Spinal cord (tissue), 10 donors: ENCODE measurements at places on chromosomes 3 and 15.

DNA sequence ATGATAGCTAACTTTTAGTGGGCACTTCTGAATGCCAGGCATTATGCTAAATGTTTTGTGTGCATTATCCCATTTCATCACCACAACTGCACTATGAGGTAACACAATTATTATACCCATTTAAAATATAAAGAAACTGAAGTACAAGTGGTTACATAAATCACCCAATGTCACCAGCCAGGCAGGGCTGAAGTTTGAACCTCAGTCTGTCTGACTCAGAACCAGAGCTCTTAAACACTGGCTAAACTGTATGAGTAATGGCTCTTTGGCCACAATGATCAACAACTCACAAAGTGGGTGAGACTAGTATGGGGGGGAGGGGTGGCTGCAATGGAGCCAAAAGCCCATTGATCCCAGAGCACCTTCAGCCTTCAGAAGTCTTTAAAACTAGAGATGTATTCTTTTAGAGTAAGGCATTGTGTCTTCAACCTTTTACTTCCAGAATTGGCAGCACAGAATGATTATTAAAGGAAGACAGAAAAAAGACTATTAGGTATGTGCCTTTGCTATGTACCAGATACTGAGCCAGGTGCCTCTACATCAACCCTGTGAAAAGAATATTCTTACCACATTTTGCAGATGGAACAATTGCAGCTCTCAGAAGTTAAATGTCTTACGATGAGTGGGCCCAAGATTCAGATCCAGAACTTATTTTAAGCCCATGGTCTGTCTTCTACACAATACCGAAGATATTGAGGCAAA lies 166.9 kb downstream of the UACA start:
- no peak for DNase-seq

DNA sequence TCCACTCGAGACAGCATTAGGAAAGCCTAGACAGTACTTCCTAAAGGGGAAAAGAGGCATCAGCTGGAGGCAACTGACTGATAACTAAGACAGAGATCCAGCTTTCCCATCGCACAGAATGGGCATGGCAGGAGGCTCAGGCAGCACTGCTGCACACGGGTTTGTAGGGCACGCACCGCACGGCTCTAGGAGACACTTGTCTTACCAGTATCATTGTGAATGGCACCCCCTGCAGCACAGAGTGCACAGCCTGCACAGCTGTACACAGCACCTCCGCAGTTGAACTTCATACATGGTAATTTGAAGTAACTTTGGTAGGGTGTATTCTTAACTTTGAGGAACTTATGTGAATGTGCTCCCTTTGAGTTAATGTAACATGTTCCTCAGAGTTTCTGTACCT lies 281.6 kb downstream of the PLCL2 start:
- no peak for DNase-seq

DNA sequence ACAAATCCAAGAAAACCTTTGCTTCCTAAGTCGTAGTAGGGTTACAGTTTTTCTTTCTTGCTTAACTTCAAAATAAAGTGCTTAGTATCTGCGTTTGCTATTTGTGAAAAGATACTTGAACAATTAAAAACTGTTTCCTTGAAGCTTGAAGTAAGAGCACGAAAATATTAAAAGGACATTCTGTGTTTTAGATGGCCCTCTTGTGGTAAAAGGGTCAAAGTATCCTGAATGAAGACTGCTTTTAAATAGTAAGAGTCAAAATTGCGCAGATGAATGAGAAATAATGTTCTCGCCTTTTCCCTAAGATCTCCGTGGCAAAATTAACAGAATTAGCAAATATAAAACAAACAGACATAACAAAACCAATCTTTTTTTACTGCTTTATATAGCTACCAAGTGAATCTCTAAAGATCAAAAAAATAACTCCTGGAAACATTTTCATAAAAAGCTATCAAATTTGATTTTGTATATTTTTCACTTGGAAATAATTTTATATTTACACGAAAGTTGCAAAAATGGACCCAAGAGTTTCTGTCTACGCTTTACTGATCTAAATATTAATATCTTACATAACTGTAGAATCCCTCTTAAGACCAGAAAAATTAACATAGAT lies 175.4 kb downstream of the MBNL1 start:
- DNase-seq, result peak; percentile 31

- no peak for DNase-seq
Observed at GRCh38 chr15:63040509-63040908, 2.0 kb upstream of the TPM1 start.

GRCh38 chr3:110767838-110768237 lies 303.8 kb upstream of the NECTIN3 start:
- no peak for DNase-seq

- DNase-seq, result no peak
Observed at GRCh38 chr3:77605865-77606264, 566.0 kb downstream of the ROBO2 start.

- no peak for DNase-seq
Observed at GRCh38 chr3:121796970-121797369, 37.9 kb downstream of the IQCB1 start.

DNA sequence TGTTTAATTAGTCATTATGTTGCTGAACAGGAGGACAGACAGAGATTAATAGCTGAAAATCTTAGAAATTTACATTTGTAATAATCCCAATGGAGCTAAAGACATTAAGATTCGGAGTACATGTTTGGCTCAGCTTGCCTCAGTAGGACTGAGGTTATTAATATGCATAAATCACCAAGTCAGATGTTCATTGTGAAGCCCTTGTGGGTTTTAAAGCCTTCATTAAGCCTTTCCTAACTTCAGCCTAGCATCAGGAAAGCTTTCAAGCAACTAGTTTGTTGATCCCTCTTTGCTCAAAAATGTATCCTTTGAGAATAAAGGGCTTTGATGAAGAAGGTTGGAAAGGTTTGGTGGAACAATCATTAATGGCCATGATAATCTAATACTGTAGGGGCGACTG lies 178.2 kb upstream of the CGNL1 start:
- no peak for DNase-seq

DNA sequence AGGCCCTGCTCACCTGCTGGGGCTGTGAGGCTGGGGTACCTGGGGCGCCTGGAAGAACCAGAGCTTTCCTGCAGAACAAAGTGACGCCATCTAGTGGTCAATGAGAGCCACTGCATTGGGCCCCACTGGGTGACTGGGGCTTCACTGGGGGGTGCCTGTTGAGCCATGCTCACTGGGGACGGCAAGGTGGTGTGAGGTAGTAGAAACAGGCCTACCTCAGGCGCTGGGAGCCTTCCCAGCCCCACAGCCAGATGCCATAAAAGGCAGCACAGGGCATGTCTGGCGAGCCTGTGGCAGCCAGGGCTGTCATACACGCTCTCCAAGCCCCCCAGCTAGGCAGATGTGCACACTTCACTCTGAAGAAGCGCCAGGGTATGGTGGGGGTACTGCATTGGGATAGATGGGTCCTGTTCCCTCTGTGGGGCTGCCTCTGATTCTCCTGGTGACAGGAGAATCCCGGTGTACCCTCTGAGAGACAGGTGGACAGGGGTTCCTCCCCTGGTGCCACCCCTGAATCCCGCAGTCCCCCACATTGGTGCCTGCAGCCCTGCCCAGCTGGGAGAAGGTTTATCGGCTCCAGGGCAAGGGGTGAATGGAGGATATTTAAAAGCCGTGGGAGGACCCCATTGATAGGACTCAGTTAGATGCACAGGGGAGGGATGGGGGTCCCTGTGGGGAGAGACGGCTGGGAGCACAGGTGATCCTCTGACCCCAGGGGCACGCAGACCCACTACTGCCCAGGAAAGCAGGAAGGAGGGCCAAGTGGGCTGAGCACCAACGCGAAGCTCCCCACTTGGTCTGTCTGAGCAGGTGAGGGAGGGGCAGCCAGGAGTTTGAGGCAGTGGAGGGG lies 178.8 kb downstream of the NSMCE3 start:
- DNase-seq, result no peak

DNA sequence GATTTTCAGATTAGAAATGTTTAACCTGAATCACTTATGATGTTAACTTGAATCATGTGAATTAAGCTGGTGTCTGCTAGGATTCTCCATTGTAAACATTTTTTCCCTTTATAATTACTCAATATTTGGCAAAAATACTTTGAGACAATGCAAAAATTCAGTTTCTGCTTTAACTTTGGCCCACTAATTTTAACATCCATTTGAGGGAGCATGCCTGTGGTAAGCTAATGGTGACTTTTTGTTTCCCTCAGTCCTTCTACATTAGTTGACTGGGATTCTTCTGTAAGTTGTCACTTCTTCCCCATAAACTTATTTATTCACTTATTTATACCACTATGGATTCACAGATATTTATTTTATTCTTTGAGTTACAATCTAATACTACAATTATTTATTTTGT lies 59.3 kb downstream of the PIK3R4 start:
- no peak for DNase-seq

DNA sequence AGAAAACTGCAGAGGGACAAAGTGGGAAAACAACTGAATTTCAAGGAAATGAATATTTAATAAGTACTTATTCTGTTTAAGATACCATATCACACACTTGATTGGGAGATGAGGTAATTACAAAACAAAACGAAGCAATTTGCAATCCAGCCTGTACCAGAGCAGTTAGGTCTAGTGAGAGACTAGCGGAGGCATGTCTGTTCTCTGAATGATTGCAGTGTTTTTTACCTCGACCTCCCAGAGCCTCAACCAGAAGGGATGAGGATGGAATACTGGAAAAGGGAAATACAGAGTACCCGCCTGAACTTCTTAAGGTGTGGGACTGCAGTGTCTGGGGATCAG lies 59.5 kb downstream of the PIK3CB start:
- DNase-seq, result no peak

DNA sequence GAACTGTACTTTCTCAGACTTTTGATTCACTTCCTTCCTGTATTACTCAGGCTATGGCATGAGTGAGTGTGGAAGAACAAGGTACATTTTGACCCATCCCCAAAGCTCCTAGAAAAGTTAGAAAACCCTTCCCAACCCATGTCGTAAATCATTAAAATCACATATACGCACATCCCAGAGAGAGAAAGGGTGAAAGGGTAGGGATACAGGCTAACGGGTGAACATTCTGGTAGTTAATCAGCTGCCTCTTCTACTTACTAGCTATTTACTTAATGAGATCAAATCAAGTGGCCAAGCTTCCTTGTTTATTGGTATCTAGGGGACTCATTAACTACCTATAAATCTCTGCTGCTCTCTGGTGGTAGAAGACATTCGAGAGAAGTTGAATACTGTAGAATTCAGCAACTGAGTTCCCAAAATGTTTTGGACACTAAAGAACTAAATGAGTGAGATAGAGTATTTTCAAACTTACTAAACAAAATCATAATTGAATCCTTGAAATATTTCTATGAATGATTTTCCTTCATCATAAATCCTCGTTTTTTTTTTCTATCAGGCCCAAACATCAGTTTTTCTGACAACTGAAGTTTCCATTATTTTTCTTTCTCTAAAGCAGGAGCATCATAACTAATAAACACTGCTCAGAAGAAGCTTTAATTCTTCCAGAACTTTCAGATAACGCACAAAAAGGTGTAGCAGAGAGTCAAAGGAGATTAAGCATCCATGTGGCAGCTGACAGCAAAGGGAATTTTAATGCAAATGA lies 124.2 kb downstream of the IMPG2 start:
- peak; percentile 11 for DNase-seq

- DNase-seq, result no peak
Observed at GRCh38 chr15:52438047-52438446, 90.6 kb downstream of the MYO5A start.

DNA sequence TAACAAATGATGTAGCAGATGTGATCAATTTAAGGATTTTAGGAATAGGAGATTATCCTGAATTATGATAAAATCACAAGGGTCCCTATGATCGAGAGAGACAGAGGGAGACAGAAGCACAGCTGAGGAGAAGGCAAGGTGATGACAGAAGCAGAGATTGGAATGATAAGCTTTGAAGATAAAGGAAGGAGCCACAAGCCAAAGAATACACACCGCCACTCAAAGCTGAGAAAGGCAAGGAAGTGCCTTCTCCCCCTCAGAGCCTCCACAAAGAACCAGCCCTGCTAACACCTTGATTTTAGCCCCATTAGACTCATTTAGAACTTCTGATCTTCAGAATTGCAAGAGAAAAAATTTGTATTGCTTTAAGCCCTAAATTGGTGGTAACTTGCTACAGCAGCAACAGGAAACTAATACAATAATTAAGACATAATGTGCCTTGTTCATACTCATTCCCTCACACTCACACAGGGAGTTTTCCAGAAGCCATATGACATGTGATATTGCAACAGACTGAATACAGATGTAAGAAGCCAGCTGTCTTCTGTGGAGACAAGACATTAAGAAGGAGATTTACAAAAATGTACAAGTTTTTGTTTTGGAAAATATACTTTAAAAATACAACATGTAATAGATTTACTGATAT lies 38.2 kb downstream of the TRANK1 start:
- DNase-seq, result no peak

- no peak for DNase-seq
Observed at GRCh38 chr3:51876186-51876585, 785 bp upstream of the IQCF5 start.

- DNase-seq, result no peak
Observed at GRCh38 chr3:183954875-183955274, 62.8 kb downstream of the ABCC5 start.

GRCh38 chr15:42191610-42192346 lies 16.3 kb downstream of the VPS39 start:
- DNase-seq, result no peak

DNA sequence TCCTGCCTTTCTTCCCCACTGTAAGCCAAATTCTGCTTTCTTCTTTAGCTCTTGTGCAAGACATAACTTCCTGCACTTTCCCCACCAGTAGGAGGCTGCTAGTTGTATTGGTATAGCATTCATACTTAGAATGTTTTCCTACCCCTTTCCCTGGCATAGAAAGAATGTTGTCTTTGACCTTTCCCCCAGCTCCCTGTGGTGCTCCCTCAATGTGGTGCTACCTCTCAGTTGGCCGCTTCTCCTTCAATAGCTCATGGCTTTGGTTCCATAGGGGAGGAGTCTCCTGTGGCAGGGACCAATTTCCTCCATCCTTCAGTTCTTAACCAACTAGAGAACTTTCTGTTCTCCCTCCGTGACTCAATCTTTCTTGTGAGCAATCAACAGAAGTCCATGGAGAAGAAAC lies 67.5 kb upstream of the AKAP13 start:
- no peak for DNase-seq

GRCh38 chr15:78220713-78221112 lies 13.7 kb downstream of the ACSBG1 start:
- DNase-seq, result no peak

- DNase-seq, result peak; percentile 86
Observed at GRCh38 chr3:36874424-36874823, 70.4 kb downstream of the TRANK1 start.

DNA sequence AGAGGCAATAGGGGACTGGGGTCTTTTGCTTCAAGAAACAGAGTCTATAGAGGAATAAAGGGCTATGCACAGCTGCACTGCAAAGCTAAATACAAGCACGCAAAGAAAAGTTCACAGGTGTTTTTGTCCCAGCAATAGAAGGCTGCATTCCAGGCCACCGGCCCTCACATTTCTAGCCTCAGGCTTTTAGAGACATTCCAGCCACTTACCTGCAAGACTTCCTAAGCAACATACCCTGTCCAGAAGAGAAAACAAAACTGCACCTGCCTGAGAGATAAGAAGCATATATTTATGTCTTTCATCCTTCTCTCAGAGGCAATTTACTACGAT lies 220.5 kb downstream of the OPA1 start:
- DNase-seq, result no peak

- DNase-seq, result no peak
Observed at GRCh38 chr3:177144922-177145321, 52.4 kb downstream of the TBL1XR1 start.
